Activated CD8-positive, alpha-beta memory T cell treated with anti-CD3 and anti-CD28 coated beads, Interleukin-2, amount 50 U/mL, for 4 hours (primary cell): ENCODE measurements at places on chromosomes 1 and 21.

GRCh38 chr1:181324797-181325616, 158.3 kb upstream of the CACNA1E start:
- peak; percentile 64 for DNase-seq

DNA sequence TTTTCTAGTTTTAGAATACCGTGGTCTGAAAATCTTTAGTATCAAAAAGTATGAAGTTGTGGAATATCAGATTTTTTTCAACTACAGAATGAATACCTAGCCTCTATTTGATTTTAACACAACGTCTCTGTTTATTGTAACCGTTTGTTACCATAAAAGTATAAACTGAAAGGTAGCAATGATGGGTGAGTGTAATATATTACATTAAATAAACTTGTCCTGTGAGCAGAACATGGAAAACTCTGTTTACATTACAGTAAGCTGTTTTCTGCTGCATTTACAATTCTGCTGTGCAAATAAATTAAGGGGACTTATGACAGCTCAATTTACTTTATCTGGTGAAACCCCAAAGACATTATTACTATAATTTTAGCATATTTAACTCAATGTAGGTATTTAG, 62.5 kb downstream of the CHRM3 start:
- DNase-seq, result no peak

DNA sequence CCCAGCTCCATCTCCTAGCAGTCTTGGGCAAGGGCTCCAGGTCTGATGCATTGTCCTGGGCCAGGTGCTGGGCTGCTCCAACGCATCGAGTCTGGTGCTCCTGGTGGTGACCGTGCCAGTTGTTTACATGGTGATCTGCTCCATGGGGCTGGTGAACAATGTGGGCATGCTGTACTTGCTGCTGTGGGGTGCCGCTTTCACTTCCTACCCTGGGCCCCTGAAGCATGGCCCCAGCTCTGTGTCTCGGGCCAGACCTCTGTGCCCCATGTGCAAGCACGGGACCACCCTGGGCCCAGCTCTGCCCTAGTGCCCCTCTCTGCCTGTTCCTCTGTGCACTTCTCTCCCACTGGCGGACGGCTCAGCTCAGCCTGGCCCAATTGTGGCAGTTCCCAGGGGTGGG, 119.4 kb downstream of the MAST2 start:
- no peak for DNase-seq

- no peak for DNase-seq
Observed at GRCh38 chr1:39262802-39263201, 58.3 kb downstream of the MACF1 start.

DNA sequence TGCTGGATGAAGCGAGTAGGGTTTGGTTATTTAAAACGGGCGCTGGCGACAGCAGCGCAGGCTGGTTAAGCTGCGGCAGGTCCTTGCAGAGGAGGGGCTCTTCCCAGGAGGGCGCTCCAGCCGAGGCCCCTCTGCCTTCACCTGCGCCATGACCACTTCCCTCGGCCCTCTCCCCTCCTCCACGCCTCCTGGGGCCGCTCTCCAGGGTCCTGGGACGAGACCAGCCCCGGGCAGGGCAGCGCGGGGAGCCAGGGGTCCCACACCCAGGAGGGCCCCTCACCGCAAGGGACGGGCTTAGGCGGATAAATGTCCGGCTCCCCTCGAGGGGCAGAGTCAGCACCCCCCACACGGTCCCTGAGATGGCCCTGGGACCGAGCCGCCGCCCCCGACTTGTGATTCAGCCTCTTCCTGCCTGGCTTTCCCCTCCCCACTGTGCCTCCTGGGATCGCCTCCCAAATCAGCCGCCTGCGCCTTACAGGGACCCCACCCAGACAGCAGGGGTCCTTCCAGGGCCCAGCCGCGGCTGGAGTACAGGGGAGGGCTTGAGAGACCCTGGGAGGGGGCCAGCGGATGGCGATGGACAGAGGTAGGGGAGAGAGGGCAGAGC, 380.7 kb downstream of the MATN1 start:
- no peak for DNase-seq

DNA sequence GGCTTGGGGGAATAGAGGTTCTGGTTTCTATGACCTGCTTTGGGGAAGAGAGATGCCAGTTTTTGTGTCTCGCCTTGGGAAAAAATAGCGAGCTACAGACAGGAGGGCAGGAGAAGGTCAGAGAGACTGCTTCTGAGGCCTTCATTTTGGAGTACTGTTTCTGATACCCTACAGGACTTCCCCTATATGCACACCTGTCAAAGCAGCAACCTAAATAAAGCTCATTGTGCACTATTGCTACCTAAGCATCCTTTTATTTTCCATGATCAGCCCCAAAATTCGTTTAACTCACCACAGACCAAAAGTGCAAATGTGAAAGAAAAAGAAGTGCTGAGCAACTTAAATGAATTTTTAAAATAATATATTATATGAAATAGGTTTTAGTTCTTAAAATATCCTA, 145.6 kb upstream of the CHRM3 start:
- no peak for DNase-seq

DNA sequence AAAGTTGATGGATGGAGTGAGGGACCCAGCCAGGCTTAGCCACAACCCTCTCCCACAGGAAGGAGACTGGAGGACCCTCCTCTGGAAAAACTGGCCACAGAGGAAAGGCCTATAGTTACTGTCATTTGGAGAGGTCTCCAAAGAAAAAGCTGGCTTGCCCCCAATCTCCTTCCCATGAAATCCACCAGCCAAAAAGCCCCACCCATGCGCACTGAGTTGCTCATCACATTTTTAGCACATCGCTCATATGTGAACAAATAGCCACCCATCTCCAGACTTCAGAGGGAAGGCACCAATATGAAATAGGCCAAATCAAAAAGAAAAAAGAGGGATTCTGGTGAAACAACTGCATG, 36.9 kb upstream of the QSOX1 start:
- DNase-seq, result no peak

DNA sequence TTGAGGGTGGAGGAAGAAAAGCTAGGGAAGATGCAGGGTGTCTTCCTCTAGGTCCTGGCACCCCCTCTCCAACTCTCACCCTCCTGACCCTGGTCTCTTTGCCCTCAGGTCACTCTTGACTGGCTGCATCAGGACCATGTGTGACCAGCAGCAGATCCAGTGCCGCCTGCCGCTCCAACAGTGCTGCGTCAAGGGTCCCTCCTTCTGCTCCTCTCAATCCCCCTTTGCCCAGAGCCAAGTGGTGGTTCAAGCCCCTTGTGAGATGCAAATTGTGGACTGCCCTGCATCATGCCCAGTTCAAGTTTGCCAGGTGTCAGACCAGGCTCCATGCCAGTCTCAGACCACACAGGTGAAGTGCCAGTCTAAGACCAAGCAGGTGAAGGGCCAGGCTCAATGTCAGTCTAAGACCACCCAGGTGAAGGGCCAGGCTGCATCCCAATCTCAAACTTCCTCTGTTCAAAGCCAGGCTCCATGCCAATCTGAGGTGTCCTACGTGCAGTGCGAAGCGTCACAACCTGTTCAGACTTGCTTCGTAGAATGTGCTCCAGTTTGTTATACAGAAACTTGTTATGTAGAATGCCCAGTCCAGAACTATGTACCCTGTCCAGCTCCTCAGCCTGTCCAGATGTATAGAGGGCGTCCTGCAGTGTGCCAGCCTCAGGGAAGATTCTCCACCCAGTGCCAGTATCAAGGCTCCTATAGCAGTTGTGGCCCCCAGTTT, 1.8 kb downstream of the KPRP start:
- no peak for DNase-seq

GRCh38 chr1:221672239-221672645, 69.6 kb downstream of the DUSP10 start:
- no peak for DNase-seq

GRCh38 chr1:214550857-214551435, 456 bp downstream of the PTPN14 start:
- DNase-seq, result no peak

DNA sequence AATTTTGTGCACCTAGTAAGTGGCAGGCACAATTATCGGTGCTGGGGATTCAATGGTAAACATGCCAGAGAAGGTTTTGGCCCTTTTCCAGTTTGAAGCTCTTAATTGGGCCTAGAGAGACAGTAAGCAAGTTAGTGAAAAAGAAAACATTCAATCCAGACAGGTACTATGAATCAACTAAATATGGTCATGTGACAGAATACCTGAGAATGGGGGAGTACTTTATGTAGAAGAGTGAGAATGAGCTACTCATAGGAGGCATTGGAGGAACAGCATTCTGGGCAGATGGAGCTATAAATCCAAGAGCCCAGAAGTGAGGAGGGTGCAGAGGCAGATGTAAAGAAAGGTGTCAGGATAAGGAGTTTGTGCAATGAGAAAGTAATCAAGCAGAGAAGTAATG, 1017.9 kb downstream of the ADGRL2 start:
- no peak for DNase-seq

DNA sequence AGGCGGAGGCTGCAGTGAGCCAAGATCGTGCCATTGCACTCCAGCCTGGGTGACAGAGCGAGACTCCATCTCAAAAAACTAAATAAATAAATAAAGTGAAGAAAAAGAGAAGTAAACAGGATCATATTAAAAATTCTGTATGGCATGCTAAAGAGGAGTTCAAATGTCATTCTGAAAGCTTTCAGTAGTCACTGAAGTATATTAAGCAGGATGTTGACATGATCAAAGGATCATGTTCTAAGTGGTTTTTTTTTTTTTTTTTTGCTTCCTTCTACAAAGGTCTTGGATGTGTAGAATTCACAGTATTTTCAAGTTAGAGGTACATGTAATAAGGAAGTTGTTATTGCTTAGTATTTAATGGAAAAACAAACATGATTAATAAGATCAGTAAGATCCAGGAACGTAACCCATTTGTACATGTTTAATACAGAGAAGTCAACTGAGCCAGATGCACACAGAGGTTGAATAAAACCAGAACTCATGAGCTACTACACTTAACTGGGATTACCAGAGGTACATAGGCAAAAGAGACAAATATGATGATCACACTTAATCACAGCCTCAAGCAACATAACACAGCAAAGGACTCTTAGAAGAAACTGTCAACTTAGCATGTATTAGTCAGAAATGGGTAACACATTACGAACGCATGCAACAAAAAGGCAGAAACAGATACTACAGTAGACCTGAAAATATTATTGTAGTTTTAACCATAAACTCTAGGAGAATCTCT, 12.2 kb downstream of the CDC42BPA start:
- DNase-seq, result no peak

DNA sequence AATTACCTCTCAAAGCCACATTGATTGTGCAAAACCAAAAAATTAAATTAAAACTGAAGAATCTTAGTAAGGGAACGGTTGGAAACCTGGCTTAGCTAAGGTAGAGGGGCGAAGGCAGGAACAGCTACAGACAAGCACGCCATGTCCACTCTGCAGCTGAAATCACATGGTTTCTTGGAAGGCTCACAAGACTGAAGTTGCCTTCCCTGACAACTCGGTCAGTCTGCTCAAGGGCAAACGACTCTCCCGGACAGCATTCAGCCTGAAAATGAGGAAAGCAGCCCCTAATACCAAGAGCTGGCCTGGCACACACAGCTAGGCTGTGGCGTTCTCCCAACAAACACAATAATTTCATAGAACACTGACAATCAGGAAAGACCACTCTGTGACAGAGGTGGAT, 22.7 kb upstream of the BECN2 start:
- DNase-seq, result no peak

GRCh38 chr1:4268262-4268888, 368.3 kb upstream of the C1orf174 start:
- DNase-seq, result no peak
